Activated CD4-positive, alpha-beta T cell treated with anti-CD3 and anti-CD28 coated beads for 24 hours (primary cell): ENCODE measurements at places on chromosomes 5 and 9.

GRCh38 chr9:20023961-20024571, 235.2 kb upstream of the SLC24A2 start:
- DNase-seq = no peak

DNA sequence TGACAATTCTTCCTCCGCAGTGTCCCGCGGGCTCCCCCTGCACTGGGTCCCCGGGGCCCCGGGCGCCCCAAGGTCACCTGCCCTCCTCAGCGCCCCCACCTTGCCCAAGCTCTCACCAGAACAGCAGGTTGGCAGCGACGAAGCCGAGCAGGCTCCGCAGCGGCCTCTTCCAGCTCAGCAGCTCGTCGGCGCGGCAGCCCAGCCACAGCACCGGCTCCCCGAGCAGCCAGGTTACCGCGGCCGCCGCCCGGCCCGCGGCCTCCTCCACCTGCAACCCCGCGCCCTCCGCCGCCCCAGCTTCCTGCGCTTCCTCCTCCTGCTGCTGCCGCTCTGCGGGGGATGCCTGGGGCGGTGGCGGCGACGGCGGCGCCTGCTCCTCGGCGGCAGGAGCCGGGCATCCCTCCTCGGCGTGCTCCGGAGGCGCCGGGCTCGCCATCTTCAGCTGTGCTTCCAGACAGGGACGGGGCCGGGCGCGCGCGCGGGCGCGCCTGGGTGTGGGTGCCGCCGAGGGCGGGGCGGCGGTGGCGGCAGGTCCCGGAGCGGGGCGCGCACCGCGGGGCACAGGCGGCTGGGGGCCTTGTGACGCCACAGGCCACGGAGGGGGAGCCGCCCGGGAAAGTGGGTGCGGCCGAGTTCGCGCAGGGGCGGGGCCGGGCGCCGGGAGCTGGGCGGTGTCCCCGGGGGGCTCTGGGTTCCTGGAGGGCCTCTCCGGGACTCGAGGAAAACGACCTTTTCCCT, at the start of gene RETREG1:
Gene RETREG1, minus strand, starts transcription at position 462 of the 738 bp plus-strand sequence. Its CDS starts 26 bp downstream, at position 436.
- DNase-seq = peak; percentile 71

- no peak for DNase-seq
Observed at GRCh38 chr5:134649163-134649835, 714 bp downstream of the SEC24A start.

DNA sequence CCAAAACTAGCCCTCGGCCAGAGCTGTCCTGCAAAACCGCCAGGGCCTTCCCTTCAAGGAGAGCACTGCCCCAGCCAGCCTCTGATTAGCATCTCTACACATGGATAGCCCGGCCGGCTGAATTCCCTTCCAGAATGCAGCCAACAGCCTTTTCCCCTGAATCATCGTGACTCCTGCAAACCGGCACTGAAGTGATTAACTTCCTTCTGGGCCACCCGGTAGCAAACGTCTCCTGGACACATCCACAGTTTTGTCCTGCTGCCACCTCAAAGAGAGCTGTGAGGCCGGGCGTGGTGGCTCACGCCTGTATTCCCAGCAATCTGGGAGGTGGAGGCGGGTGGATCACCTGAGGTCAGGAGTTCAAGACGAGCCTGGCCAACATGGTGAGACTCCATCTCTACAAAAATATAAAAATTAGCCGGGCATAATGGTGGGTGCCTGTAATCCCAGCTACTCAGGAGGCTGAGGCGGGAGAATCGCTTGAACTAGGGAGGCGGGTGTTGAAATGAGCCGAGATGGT, 21.1 kb upstream of the EEIG1 start:
- DNase-seq = no peak

DNA sequence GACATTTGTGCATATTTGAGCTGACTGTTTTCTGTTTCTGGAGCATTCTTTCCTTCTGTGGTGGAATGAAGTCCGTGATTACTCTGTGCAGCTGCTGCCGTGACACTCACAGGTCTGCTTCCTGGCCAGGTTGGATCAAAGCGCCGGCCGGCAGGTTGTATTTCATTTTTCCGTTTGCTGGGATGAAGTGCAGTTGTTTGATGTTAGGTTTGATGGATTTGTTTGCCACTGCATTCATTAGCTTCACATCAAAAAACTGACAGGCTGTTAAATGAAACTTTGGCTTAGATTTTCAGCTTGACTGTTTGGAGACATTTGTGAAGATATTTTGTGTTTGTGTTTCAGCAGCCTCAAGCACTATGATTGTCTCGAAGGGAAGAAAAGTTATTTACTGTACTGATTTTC, 140.1 kb downstream of the KDM4C start:
- DNase-seq = no peak

DNA sequence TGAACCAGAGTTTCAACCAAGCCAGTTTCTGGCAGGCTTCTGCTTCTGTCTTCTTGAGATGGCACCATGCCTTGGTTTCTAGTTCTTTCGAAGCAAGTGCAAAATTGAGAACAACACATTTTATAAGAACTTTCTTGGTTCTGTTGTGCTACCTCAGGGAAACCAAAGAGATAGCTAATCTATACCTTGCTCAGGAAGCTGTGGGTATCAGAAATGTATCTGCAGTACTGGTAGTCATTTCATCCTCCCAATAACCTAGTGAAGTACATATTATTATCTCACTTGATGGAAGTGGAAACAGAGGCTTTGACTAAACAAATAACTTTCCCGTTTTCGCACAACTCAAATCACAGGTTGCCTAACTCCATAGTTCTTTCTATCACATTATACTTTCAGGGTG, 246.6 kb downstream of the ENC1 start:
- no peak for DNase-seq

DNA sequence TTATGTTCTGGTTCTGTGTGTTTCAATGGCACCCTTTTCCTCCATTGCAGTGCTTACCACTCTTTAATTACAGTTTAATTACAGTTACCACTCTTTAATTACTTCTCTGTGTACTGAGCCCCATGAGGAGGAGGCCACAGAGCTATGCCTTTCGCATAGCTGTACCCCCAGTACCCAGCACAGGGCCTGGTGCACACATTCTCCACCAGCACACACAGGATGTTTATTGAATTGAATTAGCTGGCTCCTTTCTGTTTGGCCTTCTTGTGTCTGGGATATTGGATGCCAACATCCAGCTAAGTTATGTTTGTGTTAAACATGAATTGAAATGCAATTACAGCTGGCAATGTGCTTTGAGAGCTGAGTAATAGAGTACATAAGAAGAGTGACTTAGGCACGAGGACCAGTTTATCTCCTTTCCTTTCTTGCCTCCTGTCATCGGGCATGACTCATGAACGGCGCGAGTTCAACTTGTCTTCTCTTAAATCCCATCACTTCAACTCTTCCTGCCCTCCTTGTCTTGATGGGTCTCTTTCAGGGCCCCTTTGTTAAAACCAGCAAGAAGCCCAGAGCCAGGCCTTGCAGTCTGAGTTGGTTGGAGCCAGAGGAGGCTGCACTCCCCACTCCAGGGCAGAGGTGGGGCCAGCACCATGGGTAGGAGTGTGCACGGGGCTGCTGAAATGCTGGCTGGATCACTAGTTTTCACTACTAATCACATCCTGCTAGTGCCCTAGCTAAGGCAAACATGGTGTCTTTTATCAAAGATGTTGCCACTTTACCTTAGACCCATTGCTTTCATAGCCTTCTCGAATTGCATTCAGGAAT, 37.4 kb downstream of the MVB12B start:
- no peak for DNase-seq

DNA sequence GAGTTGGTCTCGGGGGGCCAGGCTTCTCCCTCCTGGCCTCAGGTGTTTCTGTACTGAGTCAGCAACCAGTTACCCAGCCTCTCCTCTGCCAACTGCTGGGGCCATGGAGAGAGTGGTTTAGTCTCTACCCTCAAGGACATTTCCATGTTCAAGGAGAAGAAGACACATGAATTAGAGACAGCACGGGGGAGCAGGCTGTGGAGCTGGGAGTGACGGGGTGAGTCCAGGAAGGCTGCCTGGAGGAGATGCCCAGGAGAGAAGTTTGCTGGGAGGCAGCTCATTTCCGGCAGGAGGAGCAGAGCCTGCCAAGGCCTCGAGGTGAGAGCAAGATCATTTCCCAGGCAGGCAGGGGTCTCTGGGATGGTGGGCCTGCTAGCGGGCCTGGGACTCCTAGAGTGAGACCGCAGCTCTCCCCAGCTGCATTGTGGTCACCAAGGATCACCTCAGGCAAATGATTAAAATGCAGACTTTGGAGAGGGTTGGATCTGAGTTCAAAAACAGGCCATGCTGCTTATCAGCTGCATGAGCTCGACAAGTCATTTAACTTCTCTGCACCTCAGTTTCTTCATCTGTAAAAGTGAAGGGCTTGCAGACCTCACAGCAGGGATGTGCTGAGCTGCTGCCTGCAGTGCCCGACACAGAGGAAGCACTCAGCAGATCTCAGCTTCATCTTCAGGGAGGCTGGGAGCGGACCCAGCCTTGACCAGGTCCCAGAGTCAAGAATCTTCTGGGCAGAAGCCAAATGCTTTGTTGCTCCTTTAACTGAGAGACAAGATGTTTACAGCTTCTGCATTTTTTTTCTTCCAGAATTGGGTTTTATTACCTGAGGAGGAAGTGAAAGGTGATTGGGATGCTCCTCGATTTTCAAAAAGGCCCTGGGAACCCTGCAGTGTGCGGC, 35.2 kb downstream of the NEK6 start:
- no peak for DNase-seq

GRCh38 chr5:154421868-154422267, 23.9 kb upstream of the SAP30L start:
- no peak for DNase-seq

DNA sequence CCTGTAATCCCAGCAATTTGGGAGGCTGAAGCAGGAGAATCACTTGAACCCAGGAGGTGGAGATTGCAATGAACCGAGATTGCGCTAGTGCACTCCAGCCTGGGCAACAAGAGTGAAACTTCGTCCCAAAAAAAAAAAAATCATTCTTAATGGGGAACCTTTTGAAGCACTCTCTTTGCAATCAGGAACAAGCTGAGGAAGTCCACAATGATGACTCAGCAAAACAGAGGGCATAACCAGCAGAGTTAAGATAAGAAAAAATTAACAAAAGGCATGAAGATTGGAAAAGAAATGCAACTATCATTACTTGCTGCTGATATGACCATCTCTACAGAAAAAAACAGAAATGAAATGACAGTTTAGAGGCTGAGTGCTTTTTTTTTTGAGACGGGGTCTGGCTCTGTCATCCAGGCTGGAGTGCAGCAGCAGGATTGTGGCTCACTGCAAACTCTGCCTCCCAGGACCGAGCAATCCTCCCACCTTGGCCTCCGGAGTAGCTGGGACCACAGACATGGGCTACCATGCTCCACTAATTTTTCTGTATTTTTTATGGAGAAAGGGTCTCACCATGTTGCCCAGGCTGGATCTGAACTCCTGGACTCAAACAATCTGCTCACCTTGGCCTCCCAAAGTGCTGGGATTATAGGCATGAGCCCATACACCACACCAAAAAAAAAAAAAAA, 88.0 kb downstream of the FNBP1 start:
- DNase-seq = no peak

- DNase-seq = no peak
Observed at GRCh38 chr5:14385019-14385418, 196.6 kb upstream of the OTULINL start.

GRCh38 chr5:144481861-144482260, 311.2 kb downstream of the KCTD16 start:
- DNase-seq = no peak

- DNase-seq = no peak
Observed at GRCh38 chr9:20312732-20313131, 309.6 kb downstream of the MLLT3 start.

GRCh38 chr9:277601-278295, 63.1 kb downstream of the DOCK8 start:
- DNase-seq = no peak

- DNase-seq = no peak
Observed at GRCh38 chr9:135095470-135096407, 8.3 kb downstream of the OLFM1 start.

- no peak for DNase-seq
Observed at GRCh38 chr5:160039810-160040470, 31.0 kb downstream of the TTC1 start.

DNA sequence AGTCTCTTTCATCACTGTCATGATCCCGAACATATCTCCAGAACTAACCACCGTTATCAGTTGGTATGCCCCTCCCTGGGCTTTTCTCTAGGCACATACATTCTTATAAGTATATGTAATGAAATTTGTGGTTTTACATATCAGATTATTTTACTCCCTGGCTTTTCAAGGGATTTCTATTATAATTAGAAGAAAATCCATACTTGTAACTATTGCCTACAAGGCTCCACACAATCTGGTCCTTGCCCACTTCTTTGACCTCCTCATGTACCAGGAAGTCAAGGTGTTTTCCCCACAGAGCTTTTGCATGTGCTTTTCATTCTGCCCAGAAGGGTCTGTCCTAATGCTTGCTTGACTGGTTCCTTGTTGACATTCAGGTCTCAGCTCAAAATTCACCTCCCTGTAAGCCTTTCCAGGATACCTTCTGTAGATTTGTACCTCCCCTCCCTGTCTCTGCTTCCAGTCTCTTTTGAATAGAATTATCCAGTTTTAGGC, 33.6 kb upstream of the HSD17B4 start:
- no peak for DNase-seq

DNA sequence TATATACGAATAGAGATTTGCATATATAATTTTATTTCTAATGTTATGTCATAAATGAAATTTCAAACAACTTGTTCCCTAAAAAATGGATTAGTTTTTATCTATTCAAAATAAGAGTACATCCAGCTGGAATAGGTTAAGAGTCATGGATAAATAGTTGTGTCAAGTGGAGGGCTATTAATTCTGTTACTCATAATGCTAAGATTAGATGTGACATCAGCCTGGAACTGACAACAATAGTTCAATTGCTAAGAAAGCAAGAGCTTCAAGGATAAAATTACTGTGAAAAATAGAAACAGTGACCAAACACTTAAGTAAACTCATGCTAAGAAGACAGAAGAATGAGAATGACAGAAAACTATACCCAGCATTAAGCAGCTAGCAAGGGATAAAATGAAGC, 92.2 kb upstream of the CDH9 start:
- no peak for DNase-seq

- DNase-seq = no peak
Observed at GRCh38 chr5:147996379-147996778, 67.4 kb upstream of the SPINK5 start.

DNA sequence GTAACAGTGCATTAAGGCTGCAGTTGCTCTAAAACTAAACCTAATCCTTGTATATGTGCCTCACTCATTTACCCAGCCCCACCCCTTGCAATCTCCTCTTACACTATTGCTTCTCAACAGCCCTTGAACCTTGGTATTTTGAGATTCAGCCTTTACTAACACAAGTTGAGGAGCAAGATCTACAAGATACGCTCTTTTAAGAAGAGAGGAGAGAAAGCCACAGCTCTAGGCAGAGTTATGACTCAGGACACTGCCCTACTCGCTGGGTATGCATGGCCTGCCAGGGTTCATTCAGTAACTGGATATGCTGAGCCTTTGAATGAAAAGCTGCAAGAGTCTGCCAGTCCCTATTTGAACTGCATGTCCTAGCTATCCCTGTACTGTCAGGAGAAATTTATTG, 219.5 kb downstream of the PCSK5 start:
- DNase-seq = no peak

- no peak for DNase-seq
Observed at GRCh38 chr9:4812858-4813257, 20.1 kb downstream of the RCL1 start.

DNA sequence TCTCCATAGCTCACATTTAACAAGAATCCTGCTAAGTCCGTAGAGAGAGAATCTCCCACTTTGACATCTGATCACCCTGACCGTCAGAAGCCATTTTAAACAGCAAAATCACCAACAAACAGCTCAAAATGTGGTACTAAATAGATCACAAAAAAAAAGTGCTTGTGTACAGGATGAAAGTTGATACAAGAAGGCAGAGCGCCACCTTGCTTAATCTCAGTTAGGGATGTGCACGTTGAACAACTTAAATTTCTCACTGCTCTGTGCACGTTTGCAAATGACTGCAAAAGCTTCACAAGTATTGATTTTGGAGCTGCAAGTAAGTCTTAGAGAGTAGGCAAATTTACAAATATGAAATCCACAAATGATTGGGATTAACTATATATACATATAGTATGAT, 63.1 kb upstream of the NREP start:
- DNase-seq = no peak
